ENCODE measurements at places on chromosomes 16 and 17.

- no peak for DNase-seq
Measured at GRCh38 chr16:69397821-69398521, 12.2 kb upstream of the TERF2 start.

GRCh38 chr17:71461498-71462169 lies 659.2 kb upstream of the SOX9 start:
- no peak for DNase-seq

GRCh38 chr16:785563-786535 lies 2.3 kb downstream of the RPUSD1 start:
- peak; percentile 79 for DNase-seq

- no peak for DNase-seq
Measured at GRCh38 chr16:67882374-67883145, 2.1 kb upstream of the NRN1L start.

DNA sequence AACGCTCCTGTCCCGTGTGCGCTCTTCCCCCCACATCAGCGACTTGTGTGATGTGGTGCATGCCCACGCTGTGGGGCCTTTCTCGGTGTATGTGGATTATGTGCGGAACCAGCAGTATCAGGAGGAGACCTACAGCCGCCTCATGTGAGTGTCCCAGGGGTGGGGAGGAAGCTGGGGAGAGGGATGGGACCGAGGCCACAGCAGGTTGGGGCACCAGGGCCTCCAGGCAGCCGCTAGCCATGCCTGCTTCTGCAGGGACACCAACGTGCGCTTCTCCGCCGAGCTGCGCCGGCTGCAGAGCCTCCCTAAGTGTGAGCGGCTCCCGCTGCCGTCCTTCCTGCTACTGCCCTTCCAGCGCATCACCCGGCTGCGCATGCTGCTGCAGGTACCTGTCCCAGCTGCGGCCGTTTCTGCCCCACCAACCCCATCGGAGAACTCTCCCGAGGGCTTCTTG lies 5.8 kb downstream of the ARHGEF15 start:
- no peak for DNase-seq

DNA sequence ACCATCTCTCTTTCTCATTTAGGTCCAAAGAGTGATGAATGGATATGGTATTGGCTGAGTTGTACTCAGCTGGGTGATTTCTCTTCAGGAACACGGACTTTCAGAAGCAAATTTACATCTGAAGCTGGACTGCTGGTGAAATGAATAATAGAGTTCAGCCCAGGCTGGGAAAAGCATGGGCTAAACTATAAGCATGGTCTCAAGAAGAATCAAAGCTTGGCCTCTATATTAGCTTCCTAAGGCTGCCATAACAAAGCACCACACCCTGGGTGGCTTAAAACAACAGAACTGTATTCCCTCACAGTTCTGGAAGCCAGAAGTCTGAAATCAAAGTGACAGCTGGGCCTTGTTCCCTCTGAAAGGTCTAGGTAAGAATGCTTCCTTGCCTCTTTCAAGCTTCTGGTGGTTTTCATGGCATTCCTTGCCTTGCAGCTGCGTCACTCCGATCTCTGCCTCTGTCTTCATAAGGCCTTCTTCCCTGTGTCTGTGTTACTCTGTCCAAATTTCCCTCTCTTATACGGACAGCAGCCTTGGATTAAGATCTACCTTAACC lies 89.8 kb upstream of the CES5A start:
- DNase-seq: no peak

DNA sequence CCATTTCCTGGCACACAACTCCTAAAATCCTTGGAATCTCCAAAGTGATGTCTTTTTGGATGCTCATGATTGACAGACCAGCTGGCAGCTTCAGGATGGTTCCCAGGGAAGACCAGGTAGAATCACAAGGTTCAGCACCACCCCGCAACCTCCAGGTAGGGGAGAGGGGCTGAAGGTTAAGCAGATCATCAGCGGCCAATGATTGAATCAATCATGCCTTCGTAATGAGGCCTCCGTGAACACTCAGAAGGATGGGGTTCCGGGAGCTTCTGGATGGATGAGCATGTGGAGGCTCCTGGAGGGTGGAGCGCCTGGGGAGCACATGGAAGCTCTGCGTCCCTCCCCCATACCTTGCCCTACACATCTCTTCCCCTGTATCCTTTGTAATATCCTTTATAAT lies 185.9 kb downstream of the SEC14L1 start:
- DNase-seq: no peak

- no peak for DNase-seq
Measured at GRCh38 chr17:42581744-42582270, 4.3 kb upstream of the PSMC3IP start.

DNA sequence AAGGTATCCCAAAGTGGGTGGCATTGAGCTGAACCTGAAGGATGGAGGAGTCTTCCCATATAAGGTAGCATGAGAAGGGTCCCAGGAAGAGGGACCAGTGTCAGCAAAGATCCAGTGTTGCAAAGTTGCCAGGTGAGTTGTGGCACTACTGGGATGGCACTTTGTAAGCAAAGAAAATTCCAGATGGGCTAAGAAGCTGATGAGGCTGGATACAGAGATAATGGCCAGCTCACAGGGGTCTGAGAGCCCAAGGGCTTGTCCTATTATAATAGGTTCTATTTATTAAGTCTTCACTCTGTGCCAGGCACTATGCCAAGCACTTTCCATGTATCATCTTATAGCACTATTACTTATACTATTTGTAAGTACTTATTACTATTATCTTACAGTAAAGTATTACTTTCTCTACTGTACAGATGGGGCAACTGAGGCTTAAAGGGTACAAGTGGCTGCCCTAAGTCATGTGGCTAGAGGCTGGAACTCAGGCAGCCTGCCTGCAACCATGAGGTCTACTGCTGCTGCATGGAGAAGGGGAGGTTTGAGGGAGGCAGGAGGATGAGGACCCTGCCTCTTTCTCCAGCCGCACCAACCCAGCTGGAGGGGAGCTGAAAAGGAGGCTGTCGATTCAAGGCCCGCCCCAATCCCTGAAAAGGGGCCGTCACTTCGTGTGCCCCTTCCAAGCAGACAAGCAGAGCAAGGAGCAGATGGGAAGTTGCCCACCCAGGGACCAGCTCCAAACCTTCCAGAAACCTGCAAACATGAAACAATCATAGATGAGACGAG lies 86.5 kb downstream of the C16orf78 start:
- DNase-seq: no peak
